ENCODE measurements at places on chromosomes 6 and 20. TPM values are rescaled to one million over a fixed set of nuclear protein-coding genes. Genes with fewer than 3 reads are reported as not detected.
A peak's percentile ranks its signal among the peaks of the same experiment; 100 is the strongest.

DNA sequence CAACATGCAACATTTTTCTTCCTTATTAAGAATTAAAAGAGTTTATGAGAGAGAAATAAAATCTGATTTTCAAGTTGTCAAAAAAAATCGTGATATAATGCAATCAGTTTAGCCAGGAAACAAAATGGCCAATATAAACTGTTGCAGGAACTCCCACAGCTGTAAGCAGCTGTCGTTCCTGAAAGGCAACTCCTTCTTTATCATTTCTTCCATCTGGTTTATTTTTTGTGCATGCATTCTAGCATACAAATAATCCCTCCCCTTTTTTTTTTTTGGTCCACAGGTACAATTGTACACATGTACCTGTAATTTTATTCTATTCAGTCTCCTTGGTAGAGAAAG, 19.7 kb downstream of the TRAF3IP2 start:
- no peak overlapping the region for H3K4me3 ChIP-seq
- H3K27me3 ChIP-seq, result no peaks in the 10 kb centered on the region
- DNase-seq, result peak; percentile 74
- H3K36me3 ChIP-seq, result peaks cover 11% of the 10 kb centered on the region
- no peak overlapping the region for H3K27ac ChIP-seq
- H3K4me1 ChIP-seq, result peaks cover 21% of the 10 kb centered on the region

DNA sequence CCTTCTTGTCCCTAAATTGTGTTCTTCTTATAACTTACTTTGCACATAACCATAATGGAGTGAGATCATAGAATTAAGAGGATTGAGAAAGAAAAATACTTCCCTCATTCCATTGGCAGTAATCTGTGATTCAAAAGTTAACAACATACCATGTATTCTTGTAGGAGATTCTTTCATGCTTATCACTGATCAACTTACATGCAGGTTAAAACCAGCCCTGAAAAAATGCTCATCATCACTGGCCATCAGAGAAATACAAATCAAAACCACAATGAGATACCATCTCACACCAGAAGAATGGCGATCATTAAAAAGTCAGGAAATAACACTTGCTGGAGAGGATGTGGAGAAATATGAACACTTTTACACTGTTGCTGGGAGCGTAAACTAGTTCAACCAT, 36.5 kb upstream of the GFRAL start:
- no peaks in the 10 kb centered on the region for H3K27me3 ChIP-seq
- no peak overlapping the region for H3K4me3 ChIP-seq
- no peaks in the 10 kb centered on the region for H3K4me1 ChIP-seq
- H3K36me3 ChIP-seq, result no peaks in the 10 kb centered on the region

DNA sequence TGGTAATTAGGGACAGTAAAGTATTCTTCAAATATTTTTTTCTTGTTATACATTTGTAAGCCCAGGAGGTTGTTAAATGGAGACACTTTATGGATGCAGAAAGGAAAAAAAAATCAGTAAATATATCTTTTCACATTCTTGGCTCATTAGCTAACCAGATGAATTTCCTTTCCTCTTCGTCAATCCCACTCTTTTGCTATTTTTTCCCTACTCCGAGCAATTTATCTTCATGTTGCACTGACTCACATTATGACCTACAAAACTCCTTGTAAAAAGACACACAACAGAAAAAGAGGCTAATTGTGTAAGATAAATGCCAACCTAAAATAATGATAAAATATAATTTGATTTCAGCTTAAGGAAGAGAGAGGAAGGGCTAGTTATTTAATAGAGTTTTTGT, 472.9 kb upstream of the ZNF337 start:
- H3K4me3 ChIP-seq, result no peak overlapping the region
- no peak overlapping the region for H3K27ac ChIP-seq
- no peaks in the 10 kb centered on the region for H3K27me3 ChIP-seq
- no peaks in the 10 kb centered on the region for H3K36me3 ChIP-seq

GRCh38 chr6:137823826-137824555, 43.1 kb upstream of the TNFAIP3 start:
- no peak overlapping the region for H3K4me3 ChIP-seq
- H3K27ac ChIP-seq, result no peak overlapping the region
- peak; percentile 80 for DNase-seq
- no peaks in the 10 kb centered on the region for H3K27me3 ChIP-seq
- H3K36me3 ChIP-seq, result no peaks in the 10 kb centered on the region
- no peaks in the 10 kb centered on the region for H3K4me1 ChIP-seq

DNA sequence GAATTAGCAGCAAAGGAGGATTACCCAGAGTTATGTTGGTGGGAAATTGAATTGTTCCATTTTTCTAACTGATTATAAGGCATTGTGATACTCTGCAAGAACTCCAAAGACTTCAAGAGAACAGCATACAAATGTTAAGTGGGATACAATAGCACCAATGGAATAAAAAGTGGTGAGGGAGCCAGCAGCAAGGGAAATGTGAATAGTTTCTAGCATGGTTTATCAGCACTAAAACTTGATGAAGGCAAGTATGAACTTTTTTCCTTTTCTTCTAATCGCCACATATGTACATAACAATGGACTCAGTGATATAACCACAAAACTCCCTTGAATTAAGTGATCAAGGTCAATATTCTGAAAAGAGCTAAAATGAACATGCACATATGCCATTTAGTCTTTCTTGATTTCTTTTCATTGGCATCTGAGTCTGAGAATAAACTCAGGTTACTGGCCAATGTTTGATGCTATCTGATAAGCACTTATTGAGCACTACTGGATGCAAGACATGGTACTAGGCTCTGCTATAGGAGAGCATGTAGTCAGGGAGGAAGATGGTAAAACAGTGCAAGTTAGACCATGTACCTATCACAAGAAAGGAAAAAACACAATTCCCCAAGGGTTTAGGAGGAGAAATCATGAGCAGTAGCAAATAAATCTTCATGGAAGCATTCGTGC, 36.6 kb upstream of the NOX3 start:
- H3K27ac ChIP-seq, result peak overlapping the region; percentile 9
- H3K4me1 ChIP-seq, result peaks cover 26% of the 10 kb centered on the region
- no peak for DNase-seq
- H3K27me3 ChIP-seq, result no peaks in the 10 kb centered on the region
- H3K4me3 ChIP-seq, result no peak overlapping the region

DNA sequence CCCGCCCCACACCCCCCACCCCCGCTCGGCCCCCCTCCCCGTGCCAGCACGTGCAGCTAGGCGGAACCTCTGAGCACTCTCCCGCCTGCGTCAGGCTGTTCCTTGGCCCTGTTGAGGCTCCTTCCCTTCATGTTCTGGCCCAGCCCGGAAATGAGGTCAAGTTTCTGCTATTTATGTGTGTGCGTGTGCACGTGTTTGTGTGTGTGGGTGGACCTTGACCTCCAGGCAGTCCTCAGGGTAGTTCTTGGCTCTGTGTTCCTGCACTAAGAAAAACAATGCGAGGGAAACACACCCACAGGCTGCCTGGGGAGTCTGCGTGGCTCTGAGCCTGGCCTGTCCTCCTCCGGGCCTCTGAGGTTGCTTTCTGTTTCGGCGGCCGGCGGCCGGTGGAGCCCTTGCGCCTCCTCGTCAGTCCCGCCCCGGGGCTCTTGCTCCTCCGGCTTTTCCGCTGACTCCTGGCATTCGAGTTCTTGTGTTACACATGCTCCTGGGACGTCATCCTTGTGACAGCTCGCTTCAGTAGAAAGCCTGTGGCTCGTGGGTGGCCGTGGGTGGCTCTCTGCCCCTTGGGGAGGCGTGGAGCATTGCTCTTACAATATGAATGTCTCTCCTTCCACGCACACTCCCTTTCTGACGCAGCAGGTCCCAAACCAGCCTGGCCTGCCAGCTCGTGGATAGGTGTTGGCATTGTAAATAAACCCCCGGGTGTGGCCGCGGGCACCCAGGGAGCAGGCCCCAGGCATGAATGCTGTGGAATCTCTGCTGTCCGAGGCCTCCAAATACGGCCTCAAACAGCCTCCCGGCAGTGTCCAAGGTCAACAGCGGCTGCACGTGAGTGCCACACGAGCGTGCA, 10.0 kb downstream of the SLCO4A1 start:
- H3K36me3 ChIP-seq, result no peaks in the 10 kb centered on the region
- H3K4me1 ChIP-seq, result peaks cover 21% of the 10 kb centered on the region
- peak; percentile 93 for DNase-seq
- peak overlapping the region; percentile 95 for H3K27ac ChIP-seq

DNA sequence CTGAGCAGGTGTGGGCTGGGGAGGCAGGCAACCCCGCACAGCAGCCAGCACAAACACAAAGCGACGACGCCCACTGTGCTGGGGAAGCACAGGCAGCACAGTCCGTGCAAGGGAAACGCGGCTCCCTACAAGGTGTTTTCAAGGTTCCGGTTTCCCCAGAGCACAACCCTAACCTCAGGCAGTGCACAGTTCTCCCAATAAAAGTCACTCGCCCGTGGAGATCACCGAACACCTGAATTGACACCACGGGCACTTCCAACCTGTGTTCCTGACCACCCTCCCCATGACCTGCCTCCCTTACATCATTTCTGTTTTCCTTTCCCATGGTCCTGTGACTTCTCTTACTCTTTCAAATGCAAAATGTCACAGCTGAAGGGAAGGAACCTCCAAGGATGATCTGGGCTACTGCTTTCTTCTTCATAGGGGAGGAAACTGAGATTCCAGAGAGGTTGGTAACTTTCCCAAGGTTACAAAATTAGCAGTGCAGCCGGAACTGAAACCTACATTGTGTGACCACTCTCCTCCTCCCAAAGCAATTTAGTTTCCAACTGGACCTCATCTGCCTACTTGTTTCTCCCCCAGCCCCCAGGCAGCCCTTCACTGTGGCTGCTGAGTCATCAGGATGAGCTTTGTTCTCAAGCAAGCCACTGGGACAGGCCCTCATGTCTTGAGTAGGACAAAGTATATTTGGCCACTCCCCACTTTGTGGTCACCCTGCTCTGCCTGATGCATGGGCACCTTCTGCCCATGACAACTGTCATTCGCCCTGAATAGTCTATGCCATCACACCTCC, 125.3 kb downstream of the ATXN1 start:
- no peaks in the 10 kb centered on the region for H3K27me3 ChIP-seq
- H3K27ac ChIP-seq, result no peak overlapping the region
- no peaks in the 10 kb centered on the region for H3K36me3 ChIP-seq
- no peak for DNase-seq
- no peak overlapping the region for H3K4me3 ChIP-seq

The CLDN20 gene
- total RNA-seq, result not detected

DNA sequence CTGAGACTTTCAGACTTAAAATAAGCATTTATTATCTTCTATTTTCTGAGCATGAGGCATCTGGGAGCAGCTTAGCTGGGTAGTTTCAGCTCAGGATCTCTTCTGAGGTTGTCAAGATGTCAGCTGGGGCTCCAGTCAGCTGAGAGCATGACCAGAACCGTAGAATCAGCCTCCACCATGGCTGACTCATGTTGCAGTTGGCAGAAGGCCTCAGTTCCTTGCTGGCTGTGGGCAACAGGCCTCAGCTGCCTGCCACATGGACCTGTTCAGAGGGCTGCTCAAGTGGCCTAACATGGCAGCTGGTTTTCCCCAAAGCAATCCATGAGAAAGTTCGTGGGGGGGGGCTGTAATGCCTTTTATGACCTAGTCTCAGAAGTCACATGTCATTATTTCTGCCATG, 142.3 kb downstream of the LY86 start:
- no peak overlapping the region for H3K27ac ChIP-seq
- H3K4me1 ChIP-seq, result peaks cover under 1% of the 10 kb centered on the region
- H3K27me3 ChIP-seq, result no peaks in the 10 kb centered on the region
- no peak overlapping the region for H3K4me3 ChIP-seq
- H3K36me3 ChIP-seq, result no peaks in the 10 kb centered on the region

The ZNF165 gene
- total RNA-seq, result 2.6 TPM
